CD4-positive, alpha-beta T cell treated with Interleukin-10 for 1 hour (primary cell): ENCODE measurements at places on chromosomes 6 and 20.

- no peak for DNase-seq
Measured at GRCh38 chr6:8435845-8436168, 462 bp upstream of the SLC35B3 start.

DNA sequence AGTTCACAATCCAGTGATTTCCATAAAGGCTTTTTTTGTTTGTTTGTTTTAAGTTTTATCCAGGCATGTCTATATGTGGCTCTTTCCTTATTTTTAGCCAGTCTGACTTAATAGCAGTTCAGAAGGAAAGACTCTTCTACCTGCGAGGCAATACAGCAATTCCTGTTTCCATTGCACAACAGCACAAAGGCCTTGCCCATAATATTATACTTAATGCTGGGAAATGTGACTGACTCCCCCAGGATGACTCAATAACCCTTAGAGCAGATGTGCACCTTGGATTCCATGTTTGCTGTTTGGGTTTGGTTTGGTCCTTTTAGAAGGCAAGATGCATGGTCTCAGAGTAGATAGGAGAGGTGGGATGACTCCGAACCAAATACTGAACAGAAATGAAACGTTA lies 184.1 kb downstream of the MTFR2 start:
- DNase-seq = no peak

DNA sequence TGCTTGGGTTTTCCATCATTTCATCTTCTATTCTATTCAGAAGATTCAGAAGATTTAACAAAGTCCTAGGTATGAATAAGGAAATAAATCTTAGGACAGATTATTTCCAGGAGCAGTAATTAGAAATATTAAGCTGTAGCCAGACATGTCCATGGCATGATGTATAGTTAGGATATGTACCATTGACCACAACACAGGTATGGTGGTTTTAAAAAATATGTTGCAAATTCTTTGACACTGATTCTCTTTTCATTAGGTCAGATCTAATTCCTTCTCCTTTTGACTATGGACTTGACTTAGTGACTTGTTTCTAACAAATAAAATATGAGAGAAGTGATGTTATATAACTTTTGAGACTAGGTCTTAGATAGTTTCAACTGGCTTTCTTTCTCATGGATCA lies 23.5 kb upstream of the PDE7B start:
- DNase-seq = no peak

DNA sequence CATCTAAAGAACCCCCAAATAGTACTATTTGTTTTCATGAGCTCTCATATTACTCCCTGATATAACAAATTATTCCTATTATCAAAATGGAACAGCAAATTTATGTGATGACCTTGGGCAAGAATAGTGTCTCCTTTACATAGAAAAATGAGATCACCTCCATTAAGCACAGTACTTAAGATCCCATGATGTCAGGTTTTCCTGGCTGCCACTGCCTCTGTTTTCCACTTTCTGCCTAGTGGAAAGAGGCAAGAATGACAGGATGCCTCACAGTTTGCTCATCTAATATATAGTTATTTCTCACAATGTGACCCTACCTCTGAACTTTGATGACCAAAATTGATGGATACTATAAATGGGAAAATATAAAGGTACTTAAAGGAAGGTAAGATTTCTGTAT lies 260.1 kb upstream of the SGK1 start:
- DNase-seq = no peak

DNA sequence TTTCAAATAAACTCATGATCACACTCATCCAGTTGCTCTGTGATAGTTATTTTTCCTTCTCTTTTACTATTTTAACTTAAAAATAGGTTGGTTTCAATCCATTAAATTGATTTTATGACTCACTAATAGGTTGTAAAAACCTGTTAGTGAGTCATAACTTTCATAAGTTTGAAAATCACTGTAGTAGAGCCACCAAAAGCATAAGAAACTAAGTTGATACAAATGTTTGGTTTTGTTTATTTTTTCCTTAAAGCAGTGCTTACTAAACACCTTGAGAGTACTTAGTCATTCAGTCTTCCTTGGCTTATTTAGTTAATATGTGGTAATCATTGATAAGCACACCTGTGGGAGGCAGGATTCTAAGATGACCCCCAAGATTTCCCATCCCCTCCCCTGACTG lies 312.1 kb upstream of the MAN1A1 start:
- DNase-seq = no peak

DNA sequence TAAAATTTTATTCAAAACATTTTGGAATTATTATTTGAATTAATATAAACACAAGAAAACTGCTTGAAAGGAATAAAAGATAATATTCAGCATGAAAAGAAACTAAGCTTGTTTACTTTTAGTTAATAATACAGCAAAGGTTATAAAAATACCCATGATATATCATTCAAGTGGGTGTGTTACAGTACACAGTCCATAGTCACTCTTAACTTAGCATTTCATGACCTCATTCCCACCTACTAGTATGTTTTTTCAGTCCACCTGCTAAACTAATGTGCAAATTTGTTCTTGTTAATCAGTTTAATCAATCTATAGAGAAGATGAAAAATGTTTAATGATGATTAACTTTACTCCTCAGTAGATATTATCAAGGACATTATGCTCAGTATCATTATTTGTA lies 841.4 kb upstream of the EPHA7 start:
- DNase-seq = no peak

DNA sequence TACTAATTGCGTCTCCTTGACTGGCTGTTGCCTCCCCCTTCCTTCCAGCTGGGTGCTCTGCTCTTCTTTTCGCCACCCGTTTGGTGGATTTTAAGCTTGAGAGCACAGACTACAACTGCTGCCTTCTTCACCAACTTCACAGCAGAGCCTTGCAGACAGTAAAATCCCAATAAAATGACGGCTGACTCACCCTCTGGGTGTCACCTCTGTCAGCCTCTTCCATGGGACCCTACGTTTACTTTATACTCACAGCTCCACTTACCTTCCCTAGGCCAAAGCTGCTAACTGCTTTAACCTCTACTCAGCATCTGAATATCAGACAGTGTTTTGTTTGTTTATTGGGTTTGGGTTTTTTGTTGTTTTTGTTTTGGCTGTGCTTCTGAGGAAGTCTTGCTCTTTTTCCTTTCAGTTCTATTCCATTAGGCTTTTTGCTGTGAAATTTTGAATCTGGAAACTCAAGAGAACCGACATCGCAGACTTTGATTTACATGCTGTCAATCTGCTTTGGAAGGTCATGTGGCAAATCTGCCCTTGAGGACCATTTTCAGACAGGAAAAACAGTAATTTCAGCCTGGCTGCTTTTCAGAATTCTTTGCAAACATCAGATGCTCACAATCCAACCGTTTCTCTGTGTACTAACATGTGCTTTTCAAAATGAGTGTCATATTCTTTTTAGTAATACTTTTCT lies 2.4 kb downstream of the AGPAT4 start:
- DNase-seq = no peak

DNA sequence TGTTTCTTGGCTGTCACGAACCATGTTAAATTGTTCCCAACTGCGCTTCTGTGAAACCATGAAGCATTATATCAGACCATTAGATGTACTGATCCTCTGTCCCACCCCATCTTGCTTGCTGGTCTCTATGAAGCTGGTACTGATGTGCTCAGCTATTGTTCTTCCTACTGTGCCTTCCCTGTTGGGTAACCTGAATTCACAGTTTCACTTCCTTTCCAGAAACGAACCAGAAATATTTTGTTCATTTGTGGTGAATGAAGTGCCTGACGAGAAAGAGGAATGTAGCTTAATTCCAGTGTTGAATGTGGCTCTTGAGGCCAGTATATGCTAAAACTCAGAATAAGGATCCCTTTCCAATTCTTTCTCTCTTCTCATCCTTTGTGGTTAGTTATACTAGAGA lies 58.1 kb upstream of the SNAP91 start:
- no peak for DNase-seq

GRCh38 chr20:25223179-25223661 lies 24.7 kb upstream of the PYGB start:
- DNase-seq = no peak

- DNase-seq = no peak
Measured at GRCh38 chr6:127630800-127631199, 53.8 kb downstream of the C6orf58 start.

- no peak for DNase-seq
Measured at GRCh38 chr6:29491574-29491973, 3.8 kb upstream of the MAS1L start.

DNA sequence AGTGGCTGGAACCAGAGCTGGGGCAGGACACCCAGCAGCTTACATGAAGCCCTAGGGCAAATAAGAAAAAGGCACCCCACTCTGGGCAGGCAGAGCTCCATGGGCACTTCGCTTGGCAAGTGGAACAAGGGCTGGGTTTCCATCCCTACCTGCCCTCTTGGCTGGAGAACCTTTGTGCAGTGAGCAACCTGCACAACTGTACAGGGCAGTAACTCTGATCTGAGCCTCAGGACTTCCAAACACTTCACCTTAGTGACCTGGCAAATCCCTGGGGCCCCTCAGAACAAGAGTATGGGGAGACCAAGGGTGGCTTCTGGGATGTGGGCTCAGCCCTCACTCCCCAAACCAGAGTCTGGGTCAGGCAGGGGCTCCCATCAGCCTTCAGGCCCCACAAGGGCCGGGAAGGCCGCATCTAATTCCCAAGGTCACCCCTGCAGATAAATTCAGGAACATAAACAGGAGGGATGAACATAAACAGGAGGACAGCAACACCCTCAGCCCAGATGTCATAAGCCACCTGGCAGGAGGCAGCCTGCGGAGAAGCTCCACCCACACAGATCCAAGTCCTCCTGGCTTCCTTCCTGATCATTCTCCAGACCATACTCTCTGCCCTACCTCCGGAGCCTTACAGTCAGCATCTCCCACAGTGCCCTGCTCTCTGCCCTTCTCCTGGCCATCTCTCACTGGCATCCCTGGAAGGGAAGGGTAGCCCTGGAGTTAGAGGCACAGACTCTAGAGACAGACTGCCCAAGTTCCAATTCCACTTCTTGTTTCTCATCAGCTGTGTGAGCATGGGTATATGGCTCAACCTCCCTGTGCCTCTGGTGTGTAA lies 37.5 kb downstream of the HNF4A start:
- no peak for DNase-seq

DNA sequence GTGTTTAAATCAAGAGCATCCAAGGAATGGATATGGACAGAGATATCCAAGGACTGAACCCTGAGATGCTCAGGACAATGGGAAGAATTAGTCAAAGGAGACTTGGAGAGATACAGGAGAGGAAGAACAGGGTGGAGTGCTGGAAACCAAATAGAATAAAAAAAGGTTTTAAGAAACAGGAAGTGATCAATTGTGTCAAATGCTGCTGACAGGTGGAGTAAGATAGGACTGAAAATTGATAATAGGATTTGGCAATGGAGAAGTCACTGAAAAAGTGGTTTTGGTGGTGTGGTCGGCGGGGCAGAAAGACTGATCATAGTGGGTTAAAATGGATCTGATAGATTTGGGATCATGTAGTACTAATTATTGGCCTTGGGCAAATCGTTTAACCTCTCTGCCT lies 37.9 kb upstream of the PNRC1 start:
- DNase-seq = no peak

- DNase-seq = no peak
Measured at GRCh38 chr20:16596991-16597390, 23.7 kb upstream of the KIF16B start.

DNA sequence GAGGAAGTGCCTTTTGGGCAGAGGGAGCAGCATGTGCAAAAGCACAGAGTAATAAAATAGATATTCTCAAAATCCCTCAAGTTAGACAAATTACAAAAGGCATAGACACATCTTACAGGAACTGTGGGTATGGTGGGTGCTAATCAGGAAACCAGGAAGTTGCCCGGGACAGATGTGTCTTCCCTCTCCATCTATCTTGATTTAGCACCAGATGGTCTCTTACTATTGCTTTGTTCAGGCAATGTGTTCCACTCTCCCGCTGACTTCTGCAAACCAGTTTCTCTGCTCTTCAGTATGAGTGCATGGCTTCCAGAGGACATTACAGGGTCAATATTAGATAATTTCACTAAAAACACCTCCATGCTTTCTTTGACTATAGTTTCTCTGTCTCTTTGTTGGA lies 13.2 kb downstream of the CITED2 start:
- no peak for DNase-seq

- DNase-seq = no peak
Measured at GRCh38 chr6:44300292-44300823, 12.8 kb downstream of the AARS2 start.

- no peak for DNase-seq
Measured at GRCh38 chr20:11067359-11067758, 393.6 kb upstream of the JAG1 start.

GRCh38 chr6:18240230-18240629 lies 24.1 kb downstream of the DEK start:
- no peak for DNase-seq

DNA sequence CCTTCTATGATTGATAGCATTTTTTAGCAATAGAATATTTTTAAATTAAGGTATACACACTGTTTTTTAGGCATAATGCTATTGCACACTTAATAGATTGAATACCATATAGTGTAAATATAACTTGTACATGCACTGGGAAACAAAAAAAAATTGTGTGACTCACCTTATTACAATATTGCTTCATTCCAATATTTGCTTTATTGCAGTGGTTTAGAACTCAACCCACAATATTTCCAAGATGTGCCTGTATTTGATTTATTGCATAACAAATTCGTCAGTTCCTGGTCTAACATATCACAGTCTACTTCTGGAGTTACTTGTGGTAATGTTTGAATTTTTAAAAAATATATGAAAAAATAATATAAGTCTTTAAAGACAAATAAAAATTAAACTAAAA lies 41.9 kb upstream of the DEFB112 start:
- no peak for DNase-seq

- DNase-seq = no peak
Measured at GRCh38 chr20:43681468-43681942, 14.6 kb downstream of the MYBL2 start.

DNA sequence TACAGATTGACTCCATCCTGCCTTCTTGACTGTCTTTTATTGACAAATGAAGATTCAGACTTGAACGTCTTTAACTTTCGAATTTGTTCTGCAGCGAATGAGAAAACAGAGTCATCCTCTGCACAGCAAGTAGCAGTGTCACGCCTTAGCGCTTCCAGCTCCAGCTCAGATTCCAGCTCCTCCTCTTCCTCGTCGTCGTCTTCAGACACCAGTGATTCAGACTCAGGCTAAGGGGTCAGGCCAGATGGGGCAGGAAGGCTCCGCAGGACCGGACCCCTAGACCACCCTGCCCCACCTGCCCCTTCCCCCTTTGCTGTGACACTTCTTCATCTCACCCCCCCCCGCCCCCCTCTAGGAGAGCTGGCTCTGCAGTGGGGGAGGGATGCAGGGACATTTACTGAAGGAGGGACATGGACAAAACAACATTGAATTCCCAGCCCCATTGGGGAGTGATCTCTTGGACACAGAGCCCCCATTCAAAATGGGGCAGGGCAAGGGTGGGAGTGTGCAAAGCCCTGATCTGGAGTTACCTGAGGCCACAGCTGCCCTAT lies 12.2 kb downstream of the BRD2 start:
- peak; percentile 19 for DNase-seq

- peak; percentile 37 for DNase-seq
Measured at GRCh38 chr6:169950558-169950957, 199.1 kb downstream of the ERMARD start.

GRCh38 chr6:40258531-40258930 lies 324.3 kb upstream of the MOCS1 start:
- no peak for DNase-seq
